ENCODE measurements at places on chromosomes 6 and 20.

DNA sequence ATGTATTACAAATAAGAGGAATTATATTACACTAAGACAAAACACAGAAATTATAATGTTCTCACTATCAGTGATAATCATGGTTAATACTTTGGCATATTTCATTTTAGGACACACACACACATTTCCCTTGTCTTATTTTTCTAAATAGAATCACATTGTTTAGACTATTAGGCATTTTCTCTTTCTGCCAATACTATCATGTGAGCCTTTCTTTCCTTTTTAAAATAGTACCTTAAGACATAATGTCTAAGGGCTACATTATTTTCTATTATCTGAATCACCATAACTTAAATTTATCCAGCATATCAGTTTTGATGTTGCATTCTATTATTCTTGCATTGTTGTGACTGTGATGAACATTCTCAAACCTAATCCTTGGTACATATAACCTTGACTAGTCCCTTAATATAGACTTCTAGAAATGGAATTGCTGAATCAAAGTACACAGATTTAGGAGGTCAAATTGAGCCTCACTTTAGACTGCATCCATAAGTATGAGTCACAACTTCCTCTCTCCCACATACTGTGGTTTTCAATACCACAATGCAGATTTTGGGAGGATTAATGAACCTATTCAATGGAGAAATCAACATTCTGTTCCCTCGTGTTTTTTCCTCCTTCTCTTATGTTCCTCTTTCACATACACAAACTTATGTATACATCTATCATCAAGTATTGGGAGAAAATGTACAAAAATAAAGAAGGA, 212.6 kb downstream of the MOXD1 start:
- DNase-seq, result no peak

DNA sequence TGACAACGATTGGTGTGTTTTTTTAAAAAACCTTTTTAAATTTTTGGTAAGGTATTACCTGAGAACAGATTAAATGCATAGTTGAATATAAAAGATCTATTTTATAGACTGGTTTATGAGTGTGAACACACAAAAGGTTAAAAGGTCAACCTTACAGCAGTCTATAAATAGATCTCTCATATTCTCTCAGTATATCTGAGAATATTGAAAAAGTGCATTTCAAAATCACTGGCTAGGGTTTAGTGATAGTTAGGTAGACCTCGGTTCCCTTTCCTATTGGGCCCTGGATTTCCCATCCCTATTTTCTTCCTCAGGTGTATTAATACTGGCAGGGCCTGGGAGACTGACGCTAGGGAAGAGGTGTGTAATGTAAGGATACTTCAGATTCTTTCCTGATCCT, 723 bp upstream of the ZNF451 start:
- DNase-seq, result no peak

GRCh38 chr6:119454714-119455113, 105.2 kb upstream of the MAN1A1 start:
- DNase-seq, result no peak

- no peak for DNase-seq
These were observed 41.0 kb upstream of the MPC1 start for GRCh38 chr6:166423781-166424180.

- DNase-seq, result no peak
These were observed 45.8 kb downstream of the AHI1 start for GRCh38 chr6:135451617-135452190.
